Hindlimb muscle (tissue), 1 donor: ENCODE measurements at places on chromosomes 6 and 20. TPM values are rescaled to one million over a fixed set of nuclear protein-coding genes. Genes with fewer than 3 reads are reported as not detected.

The ZBTB46 gene
- 24.7 TPM for polyA plus RNA-seq

The SYNDIG1 gene
- 4.1 TPM for polyA plus RNA-seq

The IRAK1BP1 gene
- 3.4 TPM for polyA plus RNA-seq

The MLN gene
- not detected for polyA plus RNA-seq

The KCNG1 gene
- polyA plus RNA-seq = 0.35 TPM

The EFCAB8 gene
- 0.15 TPM for polyA plus RNA-seq

The PLAGL1 gene
- 285 TPM for polyA plus RNA-seq

The SLC32A1 gene
- not detected for polyA plus RNA-seq

The ARG1 gene
- polyA plus RNA-seq = 0.77 TPM

The DEFB129 gene
- polyA plus RNA-seq = not detected

The SLC26A8 gene
- 0.17 TPM for polyA plus RNA-seq

The COX7A2 gene
- polyA plus RNA-seq = 188 TPM

The PLTP gene
- 26.2 TPM for polyA plus RNA-seq

The SCUBE3 gene
- polyA plus RNA-seq = 1.1 TPM

GRCh38 chr6:29516108-29516507, 28.4 kb upstream of the MAS1L start:
- no peak for DNase-seq

DNA sequence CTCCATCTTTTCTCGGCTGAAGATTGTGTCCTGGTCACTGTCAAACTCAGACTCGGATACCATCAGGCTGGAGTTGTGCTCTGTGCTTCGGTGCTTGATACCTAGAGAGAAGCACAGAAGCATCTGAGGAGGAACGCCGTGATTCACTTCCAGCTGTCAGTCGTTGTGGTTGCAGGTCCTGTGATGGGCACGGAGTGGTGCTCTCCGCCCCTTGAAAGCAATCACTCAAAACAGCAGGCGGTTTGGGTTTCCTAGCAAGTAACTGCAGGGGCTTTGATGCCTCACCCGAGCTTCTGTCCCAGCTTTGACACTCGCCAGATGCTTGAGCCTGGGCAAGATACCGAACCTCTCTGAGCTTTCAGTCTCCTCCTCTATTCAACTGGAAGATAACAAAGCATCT, 52.5 kb downstream of the ALDH5A1 start:
- DNase-seq = no peak

GRCh38 chr20:1360094-1360846, 31.3 kb upstream of the SDCBP2 start:
- DNase-seq = no peak

GRCh38 chr20:12394786-12395185, 477.1 kb downstream of the BTBD3 start:
- no peak for DNase-seq

GRCh38 chr6:17015144-17015543, 86.7 kb upstream of the STMND1 start:
- no peak for DNase-seq

DNA sequence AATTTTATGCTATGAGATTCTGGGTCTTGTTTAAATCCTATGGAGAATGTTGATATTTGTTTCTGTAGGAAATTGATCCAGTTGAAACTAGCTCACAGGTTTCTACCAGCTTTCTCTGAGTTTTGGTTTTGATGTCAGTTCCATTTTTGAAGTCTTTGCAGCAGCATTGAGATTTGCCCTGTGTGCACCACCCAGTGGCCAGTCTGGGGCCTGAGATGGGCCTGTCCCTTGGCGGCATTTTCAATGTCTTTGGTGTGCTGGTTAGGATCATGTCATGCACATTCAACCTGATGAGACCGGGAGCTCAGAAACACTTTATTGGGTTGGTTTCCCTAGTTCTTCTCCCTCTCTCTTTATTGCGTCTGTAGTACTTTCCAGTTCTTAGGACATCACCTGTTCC, 395.2 kb upstream of the MAP3K7 start:
- no peak for DNase-seq

DNA sequence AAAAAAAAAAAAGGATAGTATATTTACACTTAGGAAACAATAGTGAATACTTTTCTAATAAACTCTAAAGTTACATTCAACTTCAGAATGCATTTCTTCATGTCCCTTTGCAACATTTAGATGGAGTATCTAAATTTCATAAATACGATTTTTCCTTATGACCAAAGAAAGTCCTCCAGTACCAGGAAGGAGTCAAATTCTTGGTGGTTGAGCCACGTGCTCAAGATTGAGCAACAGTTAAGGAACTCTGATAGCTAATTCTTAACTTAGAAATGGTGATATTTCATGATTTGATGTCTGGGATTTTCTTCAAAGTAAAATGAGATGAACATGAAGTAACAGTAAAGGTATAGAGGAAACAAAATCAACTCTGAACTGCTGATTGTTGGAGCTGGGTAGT, 92.7 kb downstream of the SASH1 start:
- no peak for DNase-seq

DNA sequence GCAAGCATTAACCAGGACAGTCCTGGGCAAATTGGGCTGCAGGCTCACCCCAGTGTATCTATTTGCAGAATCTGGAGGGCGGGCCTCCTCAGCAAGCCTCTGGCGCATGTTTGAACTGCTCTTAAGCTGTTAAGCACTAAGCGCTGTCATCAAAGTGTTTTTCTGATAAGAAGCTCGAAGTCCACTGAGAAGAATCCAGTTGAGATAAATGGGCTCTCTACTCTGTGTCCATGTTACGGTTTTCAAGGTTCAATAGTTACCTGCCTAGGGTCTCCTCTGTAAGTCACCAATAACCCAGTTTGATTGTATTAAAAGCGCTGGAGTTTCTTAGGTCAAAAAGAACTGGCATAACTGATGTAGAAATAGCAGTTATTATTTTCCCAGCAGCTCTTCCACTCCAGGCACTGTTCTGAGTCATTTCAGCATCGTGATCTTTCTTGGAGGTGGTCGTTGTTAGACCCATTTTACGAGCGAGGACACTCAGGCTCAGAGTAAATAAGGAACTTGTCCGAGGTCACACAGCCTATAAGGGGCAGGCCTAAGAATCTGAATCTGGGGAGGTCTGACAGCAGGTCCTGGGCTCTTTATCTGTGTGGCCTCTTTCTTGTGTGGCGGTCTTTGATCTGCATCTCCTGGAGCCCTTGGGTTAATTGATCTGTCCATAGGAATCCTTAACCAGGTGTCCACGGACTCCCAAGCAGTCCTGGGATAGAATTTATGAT, 207.4 kb upstream of the ZNF217 start:
- DNase-seq = no peak

DNA sequence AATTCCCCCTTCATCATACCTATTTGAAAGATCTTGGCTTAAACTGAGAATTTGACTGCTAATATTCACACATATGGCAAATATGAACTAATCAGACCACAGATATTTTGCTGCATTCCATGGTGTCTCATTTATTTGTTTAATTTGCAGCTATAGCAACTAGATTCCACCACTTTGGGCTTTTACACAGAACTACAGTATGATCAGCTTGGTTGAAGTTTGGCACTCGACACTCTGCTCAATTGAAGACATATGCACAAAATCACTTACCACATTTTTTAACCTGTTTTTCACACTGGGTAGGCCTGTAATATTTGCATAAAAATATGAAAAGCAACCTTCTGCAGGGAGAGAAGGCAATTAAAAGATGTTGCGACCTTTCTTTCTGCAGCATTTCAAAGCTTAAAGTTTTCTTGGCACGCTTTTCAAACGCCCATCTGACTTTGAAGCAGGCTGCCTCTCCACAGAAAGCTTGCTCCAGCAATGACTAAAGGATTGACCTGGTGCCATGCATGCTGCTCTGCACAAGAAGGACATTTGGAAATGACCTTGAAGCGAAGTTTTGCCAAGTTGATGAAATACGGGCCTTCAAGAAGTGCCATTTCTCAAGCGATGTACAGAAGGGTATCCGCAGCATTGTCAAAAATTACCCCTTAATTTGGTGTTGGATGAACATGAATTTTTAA, 126.7 kb downstream of the AIG1 start:
- DNase-seq = peak; percentile 65

GRCh38 chr20:40844332-40844731, 155.3 kb upstream of the MAFB start:
- DNase-seq = no peak

DNA sequence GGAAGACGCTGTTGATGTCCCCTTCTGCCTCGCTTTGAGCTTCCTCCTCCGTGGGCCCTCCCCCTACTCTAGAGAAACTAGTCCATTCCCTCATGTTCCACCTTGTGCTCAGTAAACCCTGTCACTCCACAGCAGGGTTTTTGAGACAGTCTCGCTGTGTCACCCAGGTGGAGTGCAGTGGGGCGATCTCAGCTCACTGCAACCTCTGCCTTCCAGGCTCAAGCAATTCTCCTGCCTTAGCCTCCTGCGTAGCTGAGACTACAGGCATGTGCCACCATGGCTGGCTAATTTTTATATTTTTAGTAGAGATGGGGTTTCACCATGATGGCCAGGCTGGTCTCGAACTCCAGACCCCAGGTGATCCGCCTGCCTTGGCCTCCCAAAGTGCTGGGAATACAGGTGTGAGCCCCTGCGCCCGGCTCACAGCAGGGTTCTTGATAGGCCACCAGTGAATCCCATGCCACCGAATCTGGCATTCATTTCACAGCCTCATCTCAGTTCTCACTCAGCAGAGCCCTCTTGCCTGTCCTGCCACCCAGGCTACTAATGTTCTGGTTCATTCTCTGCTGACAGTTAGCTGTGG, 36.0 kb downstream of the PANK2 start:
- no peak for DNase-seq

DNA sequence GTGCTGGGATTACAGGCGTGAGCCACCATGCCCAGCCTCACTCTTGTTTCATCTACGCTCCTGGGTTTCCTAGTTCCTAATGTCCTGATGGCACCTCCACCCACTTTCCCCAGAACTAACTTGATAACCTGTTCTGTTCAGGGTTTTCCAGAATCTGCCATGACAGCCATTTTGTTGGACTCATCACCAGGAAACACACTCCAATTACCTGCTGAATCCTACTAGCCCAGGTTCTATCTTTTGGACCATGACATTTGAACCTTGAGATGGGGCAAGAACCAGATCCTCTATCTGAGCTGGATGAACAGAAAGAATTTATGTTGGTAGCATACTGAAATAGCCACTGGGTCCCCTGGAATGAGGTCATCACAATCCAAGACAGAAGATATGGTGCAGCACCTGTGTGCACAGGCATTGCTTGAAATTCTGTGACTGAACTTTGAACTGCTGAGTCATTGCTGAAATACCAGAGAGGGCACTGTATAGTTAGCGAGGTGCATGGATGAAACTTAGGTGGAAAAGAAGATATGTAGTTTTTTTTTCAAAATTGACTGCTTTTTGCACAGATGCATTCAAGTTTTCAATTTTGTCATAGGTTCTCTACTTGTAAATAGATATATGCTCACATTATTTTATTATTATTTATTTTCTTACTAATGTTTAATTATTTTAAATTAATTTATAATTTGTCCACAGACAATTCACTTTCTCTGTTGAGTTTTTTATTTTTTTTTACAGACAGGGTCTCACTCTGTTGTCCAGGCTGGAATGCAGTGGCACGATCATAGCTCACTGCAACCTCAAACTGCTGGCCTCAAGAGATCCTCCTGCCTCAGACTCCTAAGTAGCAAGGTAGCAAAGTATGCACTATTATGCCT, 42.8 kb upstream of the TASP1 start:
- no peak for DNase-seq

DNA sequence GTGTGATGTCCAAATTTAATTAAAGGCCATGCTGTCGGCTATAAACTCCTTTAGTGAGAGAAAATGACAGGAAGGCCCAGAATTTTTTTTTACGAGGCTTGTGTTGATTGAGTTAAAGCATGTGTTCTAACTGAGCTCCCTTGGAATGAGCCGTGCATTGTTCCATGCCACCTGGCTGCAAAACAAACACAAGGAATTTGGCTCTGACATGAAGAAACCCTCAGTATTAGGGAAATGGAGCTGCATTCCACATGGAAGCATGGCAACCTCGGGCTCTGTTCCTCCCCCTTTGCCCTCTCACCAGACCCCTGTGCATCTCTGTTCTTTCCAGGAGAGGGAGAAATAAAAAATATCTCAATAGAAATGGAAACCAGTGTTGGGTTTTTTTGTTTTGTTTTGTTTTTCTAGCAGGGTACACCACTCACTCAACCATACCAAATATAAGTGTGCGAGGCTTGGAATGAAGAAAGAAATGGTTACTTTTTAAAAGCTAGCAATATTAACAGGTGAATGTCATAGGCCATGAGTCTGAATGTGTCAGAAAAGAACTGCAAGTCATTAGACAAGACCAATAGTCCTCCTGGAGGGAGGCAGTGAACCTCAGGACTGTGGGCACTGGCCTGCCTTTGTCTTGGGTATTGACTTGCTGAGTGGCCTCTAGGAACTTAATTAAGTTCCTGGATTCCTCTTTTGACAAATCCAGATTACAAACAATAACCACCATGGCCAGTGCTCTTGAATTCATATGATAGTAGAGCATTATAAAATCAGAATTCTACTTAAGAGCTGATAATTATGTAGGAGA, 935.1 kb downstream of the KIF16B start:
- DNase-seq = peak; percentile 20

- no peak for DNase-seq
Observed at GRCh38 chr6:160462551-160463109, 114.5 kb downstream of the SLC22A3 start.

- no peak for DNase-seq
Observed at GRCh38 chr20:1987826-1988225, 6.0 kb downstream of the PDYN start.

- peak; percentile 47 for DNase-seq
Observed at GRCh38 chr20:45095805-45096238, 5.1 kb downstream of the KCNS1 start.

DNA sequence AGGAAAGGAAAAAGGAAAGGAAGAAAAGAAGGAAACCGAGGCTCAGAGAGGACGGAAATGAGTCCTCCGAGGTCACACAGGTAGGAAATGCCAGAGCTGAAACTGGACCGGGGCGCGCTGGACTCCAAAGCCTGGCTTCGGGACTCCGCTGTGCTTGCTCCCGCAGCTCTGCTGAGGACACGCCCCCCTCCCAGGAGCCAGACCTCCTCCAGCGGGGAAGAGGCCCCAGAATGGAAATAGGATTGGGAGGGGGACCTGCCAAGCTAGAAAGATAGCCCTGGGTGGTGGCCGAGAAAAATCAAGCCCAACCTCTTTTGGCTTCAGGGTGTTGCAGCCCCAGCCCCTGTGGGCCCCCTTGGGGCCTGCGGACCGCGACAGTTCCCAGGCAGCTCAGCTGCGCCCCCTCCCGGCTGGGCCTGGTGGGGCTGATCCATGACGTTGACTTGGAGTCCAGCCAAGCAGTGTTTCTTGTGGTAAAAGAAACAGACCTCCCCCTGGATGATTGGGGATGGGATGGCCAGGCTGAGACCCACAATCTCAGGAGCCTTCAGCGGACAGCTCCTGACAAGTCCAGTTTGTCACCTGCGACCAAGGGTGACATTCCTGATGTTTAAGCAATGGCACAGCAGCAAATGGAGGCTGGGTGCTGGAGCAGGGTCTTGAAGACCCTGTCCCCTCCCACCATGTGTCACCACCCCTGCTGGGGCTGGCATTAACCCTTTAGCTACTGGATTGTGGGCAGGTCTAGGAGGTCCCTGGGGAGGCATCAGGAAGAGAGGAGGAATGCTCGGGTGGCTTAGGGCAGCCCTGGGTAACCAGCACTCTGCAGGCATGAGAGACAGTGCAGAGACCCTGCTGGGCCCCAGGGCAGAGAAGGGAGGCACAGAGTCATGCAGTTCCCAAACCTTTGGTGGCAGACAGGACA, 55.4 kb downstream of the RIPOR3 start:
- peak; percentile 72 for DNase-seq

GRCh38 chr20:32731882-32732266, 11.4 kb downstream of the COMMD7 start:
- DNase-seq = no peak
